T-helper 17 cell (primary cell): ENCODE measurements at places on chromosomes 2 and 18.

GRCh38 chr2:157876786-157877138 lies 632 bp upstream of the ACVR1 start:
- no peaks in the 10 kb centered on the region for H3K27me3 ChIP-seq
- peaks cover 50% of the 10 kb centered on the region for H3K4me1 ChIP-seq
- H3K27ac ChIP-seq, result peak overlapping the region; percentile 81

- no peaks in the 10 kb centered on the region for H3K36me3 ChIP-seq
- H3K27ac ChIP-seq, result no peak overlapping the region
- H3K4me1 ChIP-seq, result no peaks in the 10 kb centered on the region
- peaks cover 26% of the 10 kb centered on the region for H3K27me3 ChIP-seq
Measured at GRCh38 chr2:201984333-201984732, 49.3 kb upstream of the FZD7 start.

- DNase-seq, result no peak
- H3K27me3 ChIP-seq, result peaks cover 40% of the 10 kb centered on the region
- H3K36me3 ChIP-seq, result peaks cover 11% of the 10 kb centered on the region
Measured at GRCh38 chr2:144518748-144519596, 947 bp downstream of the ZEB2 start.

DNA sequence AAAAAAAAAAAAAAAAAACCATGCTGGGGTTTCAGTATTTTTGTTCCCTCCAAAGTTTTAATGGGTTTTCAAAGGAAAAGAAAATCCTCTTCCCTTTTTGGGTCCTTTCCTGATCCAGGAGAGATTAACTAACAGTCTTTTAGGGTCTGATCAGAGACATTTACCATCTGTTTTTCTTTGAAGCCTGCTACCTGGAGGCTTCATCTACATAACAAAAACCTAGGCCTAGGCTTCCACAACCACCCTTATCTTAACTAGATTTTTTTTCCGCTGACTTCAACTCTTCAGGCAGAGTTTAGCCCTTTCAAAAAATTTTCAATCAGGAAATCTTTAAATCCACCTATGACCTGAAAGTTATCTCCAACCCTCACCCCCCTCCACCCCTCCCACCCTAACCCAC lies 154.7 kb downstream of the MBD2 start:
- DNase-seq, result no peak
- no peaks in the 10 kb centered on the region for H3K36me3 ChIP-seq

DNA sequence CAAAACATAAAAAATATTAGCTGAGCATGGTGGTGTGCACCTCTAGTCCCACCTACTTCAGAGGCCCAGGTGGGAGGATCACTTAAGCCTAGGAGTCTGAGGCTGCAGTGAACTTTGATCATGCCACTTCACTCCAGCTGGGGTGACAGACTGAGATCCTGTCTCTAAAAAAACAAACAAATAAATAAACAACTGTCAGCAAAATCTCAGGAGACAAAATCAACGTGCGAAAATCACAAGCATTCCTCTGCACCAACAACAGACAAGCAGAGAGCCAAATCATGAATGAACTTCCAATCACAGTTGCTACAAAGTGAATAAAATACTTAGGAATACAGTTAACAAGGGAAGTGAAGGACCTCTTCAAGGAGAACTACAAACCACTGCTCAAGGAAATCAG lies 58.8 kb downstream of the TBR1 start:
- no peak for DNase-seq
- no peaks in the 10 kb centered on the region for H3K4me1 ChIP-seq
- peaks cover 4% of the 10 kb centered on the region for H3K36me3 ChIP-seq

- no peaks in the 10 kb centered on the region for H3K4me1 ChIP-seq
- no peak overlapping the region for H3K4me3 ChIP-seq
- DNase-seq, result no peak
- H3K27ac ChIP-seq, result no peak overlapping the region
- peaks cover 34% of the 10 kb centered on the region for H3K27me3 ChIP-seq
Measured at GRCh38 chr18:64027931-64028695, 58.2 kb downstream of the SERPINB8 start.
